ENCODE measurements at places on chromosomes 1 and 21. TPM values are rescaled to one million over a fixed set of nuclear protein-coding genes. Genes with fewer than 3 reads are reported as not detected.

Gene RHBDL2
- total RNA-seq = not detected

Gene SPRR2B
- not detected for total RNA-seq

Gene OXCT2
- 0.28 TPM for total RNA-seq

Gene AIRE
- total RNA-seq = not detected

Gene C21orf58
- total RNA-seq = 3.9 TPM

- H3K4me3 ChIP-seq = no peak overlapping the region
- H3K36me3 ChIP-seq = no peaks in the 10 kb centered on the region
- DNase-seq = no peak
- no peak overlapping the region for H3K27ac ChIP-seq
- H3K27me3 ChIP-seq = no peaks in the 10 kb centered on the region
Measured at GRCh38 chr1:22658385-22659163, 5.5 kb downstream of the C1QB start.

DNA sequence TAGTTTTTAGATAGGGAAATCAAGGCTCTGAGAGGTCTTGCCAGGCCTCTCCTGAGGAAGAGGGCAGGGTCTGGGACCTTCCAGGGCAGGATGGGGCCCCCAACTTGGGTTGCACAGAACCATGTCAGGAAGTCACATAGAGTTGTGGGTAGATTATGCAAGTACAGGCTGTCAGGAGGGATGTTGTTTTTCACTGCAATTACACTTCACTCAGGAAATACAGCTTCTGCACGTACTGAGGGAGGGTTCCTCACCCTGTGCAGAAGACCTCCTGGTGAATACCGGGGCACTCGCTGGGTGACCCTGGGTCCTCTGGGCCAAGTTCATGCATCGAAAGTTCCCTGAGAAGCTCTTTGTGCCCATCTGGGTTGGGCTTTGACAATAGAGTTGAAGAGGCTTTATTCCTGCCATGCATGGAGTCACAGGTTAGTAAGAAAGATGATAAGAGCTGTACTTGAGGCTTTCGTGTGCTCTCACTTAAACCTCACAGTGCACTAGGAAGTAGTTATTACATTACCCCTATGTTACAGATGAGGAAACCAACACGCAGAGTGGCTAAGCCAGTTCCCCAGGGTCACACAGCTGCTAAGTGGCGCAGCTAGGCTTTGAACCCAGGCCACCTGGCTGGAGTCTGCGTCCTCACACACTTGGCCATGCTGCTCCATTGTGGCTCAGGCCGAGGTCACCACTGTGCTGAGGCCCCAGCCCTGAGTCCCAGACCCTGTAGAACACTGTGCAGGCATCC lies 16.2 kb upstream of the TNFRSF1B start:
- peaks cover 92% of the 10 kb centered on the region for H3K4me1 ChIP-seq
- H3K36me3 ChIP-seq = no peaks in the 10 kb centered on the region
- peak overlapping the region; percentile 93 for H3K27ac ChIP-seq
- peak; percentile 37 for DNase-seq
- peak overlapping the region; percentile 17 for H3K4me3 ChIP-seq

DNA sequence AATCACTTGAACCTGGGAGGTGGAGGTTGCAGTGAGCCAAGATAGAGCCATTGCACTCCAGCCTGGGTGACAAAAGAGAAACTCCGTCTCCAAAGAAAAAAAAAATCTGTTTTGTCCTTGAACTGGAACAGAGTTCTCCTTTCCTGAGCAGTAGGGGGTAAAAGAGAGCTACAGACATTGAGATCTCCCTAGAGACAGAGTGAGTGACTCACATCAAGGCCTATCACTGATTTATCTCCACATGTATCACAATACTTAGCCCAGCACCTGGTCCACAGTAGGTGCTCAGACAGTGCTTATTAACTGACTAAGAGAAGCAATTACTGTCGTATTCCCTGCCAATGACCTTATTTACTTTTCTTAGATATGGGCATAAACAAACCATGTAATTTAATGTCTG lies 354.1 kb upstream of the C1orf87 start:
- H3K4me1 ChIP-seq = no peaks in the 10 kb centered on the region
- no peaks in the 10 kb centered on the region for H3K36me3 ChIP-seq
- H3K4me3 ChIP-seq = no peak overlapping the region
- H3K27me3 ChIP-seq = no peaks in the 10 kb centered on the region
- no peak overlapping the region for H3K27ac ChIP-seq

- DNase-seq = no peak
- H3K36me3 ChIP-seq = no peaks in the 10 kb centered on the region
- no peak overlapping the region for H3K4me3 ChIP-seq
- H3K27me3 ChIP-seq = no peaks in the 10 kb centered on the region
- H3K4me1 ChIP-seq = no peaks in the 10 kb centered on the region
Measured at GRCh38 chr1:86272083-86272482, 115.5 kb upstream of the COL24A1 start.

GRCh38 chr1:110513511-110513910 lies 5.5 kb downstream of the KCNA10 start:
- no peaks in the 10 kb centered on the region for H3K4me1 ChIP-seq
- DNase-seq = no peak
- H3K27me3 ChIP-seq = no peaks in the 10 kb centered on the region
- no peaks in the 10 kb centered on the region for H3K36me3 ChIP-seq
- no peak overlapping the region for H3K27ac ChIP-seq

GRCh38 chr1:57843760-57844159 lies 419.9 kb upstream of the DAB1 start:
- H3K4me1 ChIP-seq = no peaks in the 10 kb centered on the region
- H3K4me3 ChIP-seq = no peak overlapping the region
- DNase-seq = no peak
- no peaks in the 10 kb centered on the region for H3K36me3 ChIP-seq

DNA sequence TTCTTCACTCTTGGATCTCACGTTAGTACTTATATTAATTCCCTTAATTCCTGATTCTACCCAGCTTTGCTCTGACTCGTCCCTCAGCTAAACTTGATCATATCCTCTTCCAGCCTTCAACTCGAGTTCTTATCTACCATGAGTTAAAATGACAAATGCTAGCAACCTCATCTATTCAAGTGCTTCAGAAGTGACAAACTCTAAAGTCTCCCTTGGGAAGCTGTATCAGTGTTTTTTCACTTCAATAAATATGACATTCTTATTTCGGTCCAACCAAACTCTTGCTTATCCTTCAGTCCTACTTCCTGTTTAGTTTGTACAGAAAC lies 75.3 kb downstream of the FOXJ3 start:
- no peaks in the 10 kb centered on the region for H3K27me3 ChIP-seq
- no peak for DNase-seq
- no peaks in the 10 kb centered on the region for H3K4me1 ChIP-seq
- no peaks in the 10 kb centered on the region for H3K36me3 ChIP-seq
- no peak overlapping the region for H3K27ac ChIP-seq
